ENCODE measurements at places on chromosomes 4 and X. TPM values are rescaled to one million over a fixed set of nuclear protein-coding genes. Genes with fewer than 3 reads are reported as not detected.

DNA sequence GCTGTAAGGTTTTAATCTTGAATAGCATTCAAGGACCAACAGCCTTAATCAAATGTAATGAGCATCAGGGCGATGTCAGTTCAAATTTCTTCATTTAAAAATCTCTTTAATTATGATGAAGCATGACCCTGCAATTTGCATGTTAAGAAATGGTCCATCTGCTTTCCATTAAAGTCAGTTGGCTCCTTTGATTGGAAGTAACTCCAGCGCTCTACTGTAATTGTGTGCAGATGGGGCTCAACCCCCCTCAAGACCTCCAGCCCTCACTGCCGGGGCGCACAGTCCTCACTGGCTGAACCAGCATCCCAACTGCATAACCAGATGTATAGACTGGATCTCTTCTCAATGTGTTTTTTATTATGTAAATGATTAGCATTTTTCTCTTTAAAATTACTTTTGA is 126.9 kb downstream of the VCX3B start:
- DNase-seq, result no peak

The RENBP gene
- 1.9 TPM for total RNA-seq

The MAGEA11 gene
- 23.4 TPM for total RNA-seq

GRCh38 chrX:23737413-23737812 is 5.7 kb downstream of the ACOT9 start:
- no peak for DNase-seq

DNA sequence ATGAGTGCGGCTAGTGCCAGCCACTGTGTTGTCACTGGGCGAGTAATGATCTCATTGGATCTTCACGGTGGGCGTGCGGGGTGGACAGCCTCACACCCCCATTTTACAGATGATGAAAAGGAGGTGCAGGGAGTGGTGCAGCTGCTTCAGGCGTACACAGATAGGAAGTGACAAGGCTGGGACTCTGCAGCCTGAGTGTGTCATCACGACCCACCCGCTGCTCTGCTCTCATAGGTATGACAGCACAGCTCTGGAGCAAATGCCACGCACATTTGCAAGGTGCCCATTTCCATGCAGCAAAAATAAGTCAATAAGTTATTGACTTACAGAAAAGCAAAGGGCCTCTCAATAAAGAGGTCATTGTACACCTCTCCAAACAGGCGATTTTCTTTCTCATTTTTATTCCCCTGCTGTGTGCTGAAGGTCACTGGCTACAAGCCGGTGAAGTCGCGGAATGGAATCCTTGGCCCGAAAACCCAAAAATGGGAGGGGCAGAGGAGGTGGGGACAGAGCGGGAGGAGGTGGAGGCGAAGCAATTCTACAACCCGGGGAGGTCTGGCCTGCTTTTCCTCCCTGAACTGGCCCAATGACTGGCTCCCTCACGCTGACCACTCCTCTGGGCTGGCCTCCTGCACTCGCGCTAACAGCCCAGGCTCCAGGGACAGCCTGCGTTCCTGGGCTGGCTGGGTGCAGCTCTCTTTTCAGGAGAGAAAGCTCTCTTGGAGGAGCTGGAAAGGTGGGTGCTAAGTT is at the start of gene SOD3:
TSS of gene SOD3 (plus strand) at position 658 of the 750 bp plus-strand sequence. CDS start 3,949 bp downstream, outside the sequence.
- peak; percentile 73 for DNase-seq

GRCh38 chr4:77564231-77564630 is 41.4 kb upstream of the CXCL13 start:
- DNase-seq, result no peak

GRCh38 chr4:158722291-158722916 is 792 bp downstream of the PPID start:
- DNase-seq, result peak; percentile 31

DNA sequence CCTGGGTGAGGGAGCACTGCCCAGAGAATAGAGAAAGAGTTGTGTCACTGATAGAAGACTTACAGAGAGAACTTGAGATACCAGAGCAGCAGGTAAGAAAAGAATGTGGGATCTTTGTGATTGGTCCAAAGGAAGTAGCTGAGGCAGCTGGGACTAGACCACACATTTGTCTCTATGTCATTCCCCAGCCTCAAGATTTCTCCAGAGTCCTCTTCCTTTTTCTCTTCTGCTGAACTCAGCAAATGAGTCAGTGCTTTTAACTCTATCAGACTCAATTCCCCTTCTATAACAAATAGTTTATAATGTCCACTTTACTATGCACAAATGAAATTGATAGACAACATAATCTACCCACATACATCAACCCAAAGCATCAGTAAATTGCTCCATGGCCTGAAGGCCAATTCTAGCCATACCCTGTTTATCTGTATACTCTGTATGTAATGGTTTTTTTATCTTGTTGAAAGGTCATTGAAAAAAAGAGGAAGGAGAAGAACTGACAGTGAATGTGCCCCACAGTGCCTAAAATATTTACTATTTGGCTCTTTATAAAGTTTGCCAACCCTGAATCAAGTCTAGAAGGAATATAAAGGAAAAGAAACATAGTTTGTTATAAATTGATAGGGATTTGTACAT is 38.2 kb downstream of the ETDC start:
- DNase-seq, result no peak

The FRG2 gene
- total RNA-seq, result 0.96 TPM

DNA sequence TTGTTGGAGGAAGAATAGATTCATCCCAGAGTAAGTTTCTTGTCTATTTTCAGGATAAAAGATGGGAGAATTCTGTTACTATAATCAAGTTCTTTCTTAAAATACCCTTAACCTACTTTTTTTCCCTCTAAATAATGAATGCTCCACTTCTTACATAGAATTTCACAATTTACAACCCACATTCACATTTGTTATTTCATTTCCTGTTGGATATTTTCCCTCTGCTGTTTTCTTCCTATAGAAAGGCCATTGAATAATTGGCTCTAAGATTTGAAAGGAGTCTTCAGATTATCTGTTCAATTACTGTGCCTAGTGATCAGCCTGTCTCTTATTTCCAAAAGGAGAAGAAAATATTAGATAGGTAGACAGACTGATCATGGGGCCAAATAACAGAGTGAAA is 79.7 kb downstream of the CPE start:
- no peak for DNase-seq

- DNase-seq, result peak; percentile 89
Observed at GRCh38 chr4:101200561-101200960, 146.8 kb downstream of the PPP3CA start.

Measured in RPMI7951 (cell line).